Mesothelial cell of epicardium (in vitro differentiated cells): ENCODE measurements at places on chromosomes 2 and 18.

DNA sequence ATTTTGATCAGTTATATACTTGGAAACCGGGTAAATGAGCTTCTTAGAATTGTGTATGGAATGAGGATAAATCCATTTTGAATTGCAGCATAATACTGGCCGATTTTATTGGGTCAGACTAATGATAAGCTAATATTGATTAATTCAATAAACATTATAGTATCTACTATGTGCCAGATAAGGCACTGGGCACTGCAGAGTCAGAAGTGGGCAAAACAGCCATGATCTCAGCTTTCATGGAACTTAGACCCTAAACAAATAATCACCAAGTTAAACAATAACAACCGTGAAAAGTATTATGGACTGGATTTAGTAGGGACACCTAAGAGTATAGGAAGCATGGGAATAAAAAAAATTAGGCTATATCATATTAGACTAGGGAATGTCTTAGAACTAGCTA, 297.0 kb upstream of the PKDCC start:
- DNase-seq = no peak

DNA sequence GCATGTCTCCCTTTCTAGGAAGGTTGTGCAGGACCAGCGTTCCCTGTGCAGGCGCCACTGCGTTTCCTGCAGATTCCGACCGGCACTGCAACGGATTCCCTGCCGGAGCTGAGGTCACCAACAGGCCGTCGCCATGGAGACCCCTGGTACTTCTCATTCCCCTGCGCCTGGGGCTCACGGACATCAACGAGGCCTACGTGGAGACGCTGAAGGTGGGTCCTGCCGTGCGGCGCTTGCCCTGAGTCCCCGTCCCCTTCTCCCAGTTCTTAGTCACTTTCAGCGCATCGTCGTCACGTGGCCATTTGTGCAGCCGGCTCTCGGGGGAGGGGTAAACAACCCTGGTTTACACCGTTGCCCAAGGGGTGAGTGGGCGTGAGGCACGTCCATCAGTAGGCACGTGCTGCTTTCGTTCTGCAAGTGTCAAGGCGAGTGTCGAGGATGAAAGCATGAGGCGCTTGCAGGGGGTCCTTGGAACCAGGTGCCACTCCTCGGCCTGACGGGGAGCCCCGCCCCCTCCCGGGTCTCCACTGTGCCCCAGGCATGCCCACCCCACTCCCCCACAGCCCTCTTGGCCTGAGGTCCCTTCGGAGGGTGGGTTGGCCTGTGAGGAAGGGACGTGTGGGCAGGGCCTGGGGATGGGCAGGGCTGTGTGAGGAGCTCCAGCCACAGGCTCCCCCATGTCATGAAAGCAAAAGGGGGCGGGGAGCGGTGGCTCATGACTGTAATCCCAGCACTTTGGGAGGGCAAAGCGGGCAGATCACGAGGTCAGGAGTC, 19.8 kb downstream of the DTYMK start:
- peak; percentile 67 for DNase-seq

- no peak for DNase-seq
These were observed 386.9 kb downstream of the FIGN start for GRCh38 chr2:163348857-163349380.

GRCh38 chr2:164114937-164115336, 379.1 kb upstream of the FIGN start:
- DNase-seq = no peak

DNA sequence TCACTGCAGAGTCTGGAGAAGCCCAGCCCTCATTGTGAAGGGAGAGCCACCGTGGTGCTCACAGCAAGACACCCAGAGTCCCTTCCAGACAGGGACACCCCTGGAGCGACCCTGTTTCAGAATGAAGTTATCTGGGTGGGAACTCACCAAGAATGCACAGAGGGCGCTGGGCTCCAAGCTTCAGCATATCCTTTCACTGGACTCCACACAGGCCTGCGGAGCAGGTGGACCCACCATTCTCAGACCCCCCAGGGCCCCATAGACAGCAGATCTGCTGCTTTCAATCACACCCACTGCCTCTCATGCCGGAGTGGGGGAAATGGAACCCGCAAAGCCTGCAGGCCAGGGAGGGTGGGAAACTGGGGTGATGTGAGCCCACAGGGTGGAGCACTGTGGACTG, 87.8 kb downstream of the RRM2 start:
- DNase-seq = no peak

DNA sequence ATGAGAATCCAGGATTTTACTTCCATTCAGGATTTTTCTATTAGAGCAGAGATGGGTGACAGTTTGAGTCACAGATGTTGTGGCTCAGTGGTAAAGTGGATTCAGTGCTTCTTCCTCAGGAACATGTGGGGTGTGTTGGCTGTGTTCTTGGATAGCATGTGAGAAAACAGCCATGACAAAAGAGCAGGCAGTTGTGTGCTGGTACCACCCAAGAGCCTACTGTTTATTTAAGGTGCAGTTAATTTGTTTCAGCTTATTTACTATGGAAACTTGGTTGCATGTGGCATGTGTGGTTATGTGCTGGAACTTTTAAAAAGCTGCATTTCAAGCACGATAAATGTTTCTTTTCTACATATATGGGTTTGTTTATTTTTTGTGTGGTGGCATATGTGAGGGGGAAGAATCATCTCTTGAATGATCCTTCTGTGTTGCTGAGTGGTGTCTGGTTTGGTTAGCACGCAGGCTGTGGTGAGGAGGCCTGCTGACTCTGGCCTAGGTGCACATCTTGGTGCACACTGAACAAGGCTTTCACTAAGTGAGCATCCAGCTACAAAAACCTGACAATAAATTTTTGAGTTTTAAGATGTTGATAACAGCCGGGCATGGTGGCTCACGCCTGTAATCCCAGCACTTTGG, 67.3 kb downstream of the SPTBN1 start:
- no peak for DNase-seq

- no peak for DNase-seq
These were observed 61.7 kb downstream of the PRKCE start for GRCh38 chr2:45713136-45713535.

GRCh38 chr2:198756166-198756565, 701.6 kb downstream of the SATB2 start:
- no peak for DNase-seq

DNA sequence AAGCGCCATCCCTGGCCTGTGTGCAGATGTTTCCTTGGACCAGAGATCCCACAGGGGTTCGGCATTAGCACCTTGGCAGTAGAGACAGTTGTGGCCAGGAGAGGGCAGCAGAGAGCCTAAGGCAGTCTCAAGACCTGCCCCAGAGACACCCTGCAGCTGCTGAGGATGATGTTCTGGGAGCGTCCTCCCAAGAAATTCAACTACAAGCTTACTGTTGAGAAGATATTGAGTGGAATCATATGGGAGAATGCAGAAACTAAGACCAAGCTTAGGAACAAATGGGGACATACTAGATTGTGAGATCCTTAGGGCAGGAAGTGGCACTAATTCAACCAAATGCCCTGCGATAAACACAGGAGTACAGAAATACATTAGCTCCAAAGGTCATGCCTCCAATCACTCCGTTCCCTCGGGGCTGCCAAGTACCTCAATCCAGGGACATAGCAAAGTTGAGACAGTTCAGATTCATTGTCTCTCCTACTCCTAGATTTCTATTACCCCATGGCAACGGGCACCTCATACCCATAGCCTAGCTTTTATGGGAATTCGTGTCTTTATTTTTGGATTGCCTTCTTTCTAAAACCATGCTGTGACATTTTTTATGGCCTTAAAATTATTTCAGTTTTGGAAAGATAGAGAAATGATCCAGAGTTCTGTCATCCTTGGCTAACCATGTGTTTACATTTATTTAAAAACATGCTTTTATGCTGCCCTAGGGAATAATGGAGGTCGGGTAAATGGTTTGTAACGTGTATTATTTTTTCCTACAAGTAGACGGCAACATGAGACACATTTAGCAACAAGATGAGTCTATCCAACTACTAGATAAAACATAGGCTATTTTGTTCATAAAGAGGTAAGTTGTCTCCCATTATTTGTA, 2.2 kb upstream of the ERMN start:
- peak; percentile 53 for DNase-seq

- DNase-seq = no peak
These were observed 257.3 kb upstream of the CXCR4 start for GRCh38 chr2:136375017-136375901.

- DNase-seq = no peak
These were observed 157.6 kb downstream of the FAM210A start for GRCh38 chr18:13568443-13569392.

DNA sequence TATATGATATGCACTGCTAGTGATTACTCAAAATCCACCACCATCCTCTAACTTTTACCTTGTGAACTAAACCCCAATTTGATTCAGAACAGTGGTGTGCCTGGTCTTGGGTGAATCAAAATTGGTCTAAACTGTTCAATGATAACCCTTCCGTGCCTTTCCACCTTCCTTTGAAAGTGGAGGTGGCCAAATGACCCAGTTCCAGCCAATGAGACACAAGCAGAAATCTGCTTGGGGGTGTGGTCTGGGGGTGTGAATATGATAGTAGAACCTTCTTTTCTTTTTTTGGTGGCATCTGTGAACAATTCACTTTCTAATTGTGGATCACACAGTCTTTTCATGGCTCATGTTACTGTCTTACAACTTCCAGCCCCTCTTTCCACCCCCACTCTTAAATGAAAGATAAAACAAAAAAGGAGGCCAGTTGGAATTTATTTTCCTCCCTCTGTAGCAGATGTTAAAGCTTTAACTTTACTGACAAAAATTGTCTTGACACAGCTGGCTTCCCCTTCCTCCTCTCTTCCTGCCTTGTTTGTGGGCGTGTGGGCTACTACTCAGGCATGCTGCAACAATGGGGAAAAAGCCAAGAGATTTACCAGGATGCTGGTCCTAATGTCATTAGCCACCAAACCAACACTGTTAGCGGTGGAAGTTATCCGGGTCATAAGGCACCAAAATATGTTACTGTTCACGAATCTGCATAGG, 58.8 kb upstream of the ANKRD44 start:
- no peak for DNase-seq

- DNase-seq = no peak
These were observed 292.2 kb upstream of the CCDC68 start for GRCh38 chr18:55251254-55251971.

DNA sequence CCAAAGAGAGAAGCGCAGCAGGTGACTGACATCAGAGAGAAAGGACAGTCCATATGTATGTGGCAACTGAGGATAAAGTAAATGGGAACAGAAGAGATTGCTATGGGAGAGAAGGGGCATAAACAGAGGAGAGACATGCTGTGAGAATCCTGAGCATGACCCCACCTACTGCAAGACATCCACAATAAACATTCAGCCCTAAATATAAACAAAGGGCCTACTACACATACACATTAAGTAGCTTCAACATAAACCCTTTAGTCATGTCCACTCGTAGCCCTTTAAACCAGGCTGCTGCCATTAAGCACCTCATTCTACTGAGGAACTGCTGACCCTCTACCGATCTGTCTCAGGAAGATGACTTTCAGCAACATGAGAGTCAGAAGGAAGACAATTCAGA, 32.9 kb downstream of the CCBE1 start:
- no peak for DNase-seq

GRCh38 chr2:163469561-163469962, 266.2 kb downstream of the FIGN start:
- no peak for DNase-seq

GRCh38 chr2:200484934-200485333, 24.9 kb downstream of the KCTD18 start:
- no peak for DNase-seq

DNA sequence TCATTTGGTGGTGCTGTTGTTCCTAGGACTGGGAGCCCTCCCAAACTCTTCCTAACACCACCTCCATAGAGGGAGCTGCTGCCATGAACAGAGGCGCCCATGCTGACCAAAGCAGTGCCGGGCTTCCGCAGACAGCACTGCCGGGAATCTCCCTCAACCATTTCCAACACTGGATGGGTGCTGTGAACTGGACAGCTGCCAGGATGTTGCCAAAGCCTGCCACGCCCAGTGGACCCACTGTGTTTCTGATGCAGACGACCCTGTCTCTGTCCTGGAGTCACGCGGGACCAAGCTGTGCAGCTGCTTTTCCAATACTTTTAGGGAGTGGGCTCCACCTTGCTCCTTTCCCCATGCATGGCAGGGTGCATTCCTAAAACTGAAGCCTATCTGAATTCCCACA, 16.9 kb upstream of the GNAL start:
- no peak for DNase-seq

- DNase-seq = no peak
These were observed 42.8 kb upstream of the BAZ2B start for GRCh38 chr2:159658881-159659873.

DNA sequence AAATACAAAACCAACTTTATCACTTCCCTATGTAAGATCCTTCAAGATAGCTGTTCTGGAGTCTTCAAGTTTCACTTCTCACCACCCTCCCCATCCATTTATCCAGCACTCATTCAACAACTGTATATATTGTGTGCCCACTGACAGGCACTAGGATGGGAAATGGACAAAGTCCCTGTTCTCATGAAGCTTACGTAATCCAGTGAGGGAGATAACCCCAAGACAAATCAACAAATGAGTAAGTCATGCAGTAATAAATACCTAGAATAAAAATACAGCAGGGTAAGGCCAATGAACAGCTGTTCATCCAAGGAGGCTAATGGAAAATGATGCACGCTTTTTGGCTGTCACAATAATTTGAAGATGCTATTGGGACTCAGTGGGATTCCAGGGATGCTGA, 133.8 kb downstream of the MEMO1 start:
- DNase-seq = no peak

DNA sequence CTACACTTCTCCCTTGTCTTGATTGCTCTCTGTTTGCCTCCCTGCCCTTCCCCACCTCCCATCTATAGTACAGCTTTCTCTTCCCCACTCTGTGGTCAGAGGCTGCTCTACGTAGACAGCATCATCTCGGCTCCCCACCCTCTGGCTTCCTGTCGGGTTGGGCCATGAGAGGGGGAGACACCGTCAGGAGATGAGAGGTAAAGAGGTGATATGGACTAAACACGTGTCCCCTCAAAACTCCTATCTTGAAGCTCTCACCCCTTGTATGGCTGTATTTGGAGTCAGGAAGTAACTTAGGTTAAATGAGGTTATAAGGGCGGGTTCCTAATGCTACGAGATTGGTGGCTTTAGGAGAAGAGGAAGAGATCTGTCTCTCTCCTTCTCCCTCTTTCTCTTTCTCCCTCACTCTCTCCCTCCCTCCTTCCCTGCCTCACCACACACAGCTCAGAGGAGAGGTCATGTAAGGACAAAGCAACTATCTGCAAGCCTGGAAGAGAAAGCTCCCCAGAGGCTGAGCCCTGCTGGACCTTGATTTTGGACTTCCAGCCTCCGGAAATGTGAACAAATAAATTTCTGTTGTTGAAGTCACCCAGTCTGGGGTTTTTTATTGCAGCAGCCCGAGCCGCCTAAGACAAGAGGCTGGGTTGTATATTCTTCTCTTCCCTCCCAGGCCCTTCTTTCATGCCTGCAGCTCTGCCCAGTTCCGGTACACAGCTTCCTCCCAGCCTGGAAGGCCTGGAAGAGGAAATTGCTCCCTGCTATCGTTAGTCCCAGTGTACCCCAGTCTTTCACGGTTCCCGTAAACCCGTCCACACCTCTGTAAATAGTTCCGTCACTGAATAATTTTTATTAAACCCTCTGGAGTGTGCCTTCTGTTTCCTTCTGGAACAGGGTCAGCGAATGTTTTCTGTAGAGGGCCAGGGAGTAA, 138.0 kb downstream of the AKAIN1 start:
- DNase-seq = no peak

- no peak for DNase-seq
These were observed 16.3 kb downstream of the NRP2 start for GRCh38 chr2:205698286-205699268.
